Right lung (tissue), 10 donors: ENCODE measurements at places on chromosomes 5 and 9. TPM values are rescaled to one million over a fixed set of nuclear protein-coding genes. Genes with fewer than 3 reads are reported as not detected.

GHR gene
- 29.2 TPM for polyA plus RNA-seq

PIP5KL1 gene
- 5.9 TPM for polyA plus RNA-seq

TMEM167A gene
- 71.2 TPM for polyA plus RNA-seq

SLC34A3 gene
- polyA plus RNA-seq: 2.3 TPM

STC2 gene
- polyA plus RNA-seq: 7.0 TPM

PCDHGB2 gene
- polyA plus RNA-seq: 4.0 TPM

SLC36A3 gene
- polyA plus RNA-seq: not detected

LCN2 gene
- polyA plus RNA-seq: 1.4 TPM

AMACR gene
- polyA plus RNA-seq: 12.5 TPM

OR1L8 gene
- 0.12 TPM for polyA plus RNA-seq

PCDHGC4 gene
- polyA plus RNA-seq: 1.7 TPM

PDLIM7 gene
- 55.0 TPM for polyA plus RNA-seq
